Small intestine (tissue), 16 donors: ENCODE measurements at places on chromosomes 4 and X. TPM values are rescaled to one million over a fixed set of nuclear protein-coding genes. Genes with fewer than 3 reads are reported as not detected.

The QRFPR gene
- not detected for polyA plus RNA-seq

The DUSP21 gene
- polyA plus RNA-seq: 0.22 TPM

The RBBP7 gene
- polyA plus RNA-seq: 50.5 TPM

The UGT2B10 gene
- not detected for polyA plus RNA-seq

The CTAG1B gene
- not detected for polyA plus RNA-seq

The MAP7D2 gene
- 4.2 TPM for polyA plus RNA-seq

The L1CAM gene
- not detected for polyA plus RNA-seq

The CLCN4 gene
- under 0.01 TPM for polyA plus RNA-seq

The TBX22 gene
- 0.09 TPM for polyA plus RNA-seq

The CCSER1 gene
- polyA plus RNA-seq: 8.7 TPM

The INTU gene
- 0.27 TPM for polyA plus RNA-seq

- DNase-seq: no peak
These were observed 85.9 kb upstream of the CLCN4 start for GRCh38 chrX:10070714-10071436.

DNA sequence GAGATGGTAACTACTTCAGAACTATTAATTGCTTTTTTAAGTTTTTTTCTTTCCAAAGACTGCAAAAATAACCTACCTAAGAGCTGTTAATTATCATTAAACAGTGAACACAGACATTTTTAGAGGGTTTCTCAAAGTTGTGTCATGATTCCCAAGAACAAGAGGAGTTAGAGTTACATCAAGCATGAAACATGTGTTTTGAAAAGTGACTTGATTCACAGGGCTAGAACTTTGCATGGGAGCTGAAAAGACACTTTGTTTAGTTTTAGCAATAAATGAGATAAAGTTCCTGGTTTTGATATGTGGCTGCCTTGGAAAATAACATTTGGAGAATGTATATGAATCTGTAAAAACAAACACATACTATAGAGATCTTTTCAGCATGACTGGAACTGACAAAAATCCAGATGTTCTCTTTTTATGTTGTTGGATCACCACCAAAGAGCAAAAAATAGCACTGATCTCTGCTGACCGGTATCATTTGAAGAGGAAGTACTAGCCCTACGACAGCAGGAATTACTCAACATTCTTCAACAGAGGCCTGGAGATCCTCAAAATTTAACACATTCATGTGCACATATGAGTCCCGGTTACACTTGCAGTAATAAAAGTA, 173.0 kb upstream of the PCDH18 start:
- no peak for DNase-seq

GRCh38 chrX:108353452-108353851, 84.8 kb downstream of the COL4A6 start:
- no peak for DNase-seq

- no peak for DNase-seq
These were observed 12.9 kb downstream of the PPP2R3B start for GRCh38 chrX:373641-374471.

DNA sequence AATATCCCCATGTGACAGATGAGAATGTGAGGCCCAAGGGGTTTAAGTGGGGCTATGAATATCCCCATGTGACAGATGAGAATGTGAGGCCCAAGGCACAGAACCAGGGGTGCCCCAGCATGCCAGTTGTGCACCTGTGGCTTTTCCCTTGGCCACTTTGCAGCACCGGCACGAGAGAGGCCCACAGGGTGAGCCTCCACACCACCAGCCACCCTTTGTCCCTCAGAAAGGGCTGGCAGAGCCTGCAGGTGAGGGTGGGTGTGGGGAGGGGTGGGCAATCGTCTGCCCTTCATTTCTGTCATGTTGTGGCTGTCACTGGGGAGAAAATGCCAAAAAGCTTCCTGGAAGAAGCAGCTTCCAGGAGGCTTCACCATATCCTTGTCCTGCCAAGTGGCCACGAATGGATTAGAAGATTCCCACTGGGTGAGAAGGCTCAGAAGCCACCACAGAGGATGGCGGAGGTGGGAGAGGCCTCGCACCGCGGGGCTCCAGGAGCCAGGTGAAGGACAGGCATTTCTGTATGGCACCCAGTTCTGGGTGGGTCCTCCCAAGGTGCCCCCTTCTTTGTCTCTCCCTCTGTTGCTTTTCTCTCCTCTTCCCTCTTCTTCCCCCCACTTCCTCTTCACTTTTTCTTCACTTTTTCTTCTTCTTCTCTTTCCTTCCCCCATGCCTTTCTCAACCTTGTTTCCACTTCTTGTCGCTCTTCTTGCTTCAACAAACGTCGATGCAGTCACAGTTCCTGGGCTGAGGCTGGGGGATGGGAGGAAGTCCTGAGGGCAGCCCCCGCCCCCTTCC, 469 bp upstream of the GPR78 start:
- DNase-seq: no peak

DNA sequence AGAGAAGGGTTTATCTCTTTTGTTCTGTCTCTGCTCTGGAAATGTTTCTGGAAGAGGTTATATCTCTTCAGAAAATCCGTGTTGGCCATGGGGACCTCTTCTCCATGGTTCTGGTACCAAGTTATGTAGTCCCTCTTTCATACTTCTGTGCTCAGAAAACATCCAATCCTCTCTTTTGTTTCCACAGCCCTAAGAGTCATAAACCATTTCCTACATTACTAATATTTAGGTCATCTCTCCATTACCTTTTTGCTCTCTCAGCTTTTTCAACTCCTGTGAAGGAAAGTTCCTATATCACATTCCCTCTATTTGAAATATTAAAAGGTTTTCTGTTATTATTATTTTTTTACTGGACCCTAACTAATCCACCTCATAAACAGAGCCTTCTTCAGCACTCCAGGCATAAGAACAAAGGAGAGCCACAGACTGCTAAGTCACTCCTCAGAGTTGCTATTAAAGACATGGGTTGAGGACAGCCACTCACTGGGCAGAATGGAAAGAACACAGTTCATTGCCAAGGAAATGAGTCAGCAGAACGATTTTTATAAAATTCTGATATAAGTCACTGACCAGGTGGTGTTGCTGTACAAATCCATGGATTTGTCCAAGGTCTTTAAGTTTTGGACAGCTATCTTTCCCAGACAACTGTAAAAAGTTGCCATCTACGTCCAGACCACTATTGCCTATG, 122.4 kb upstream of the NPY2R start:
- DNase-seq: no peak

- no peak for DNase-seq
These were observed 229.2 kb downstream of the PTTG2 start for GRCh38 chr4:38189445-38189844.

GRCh38 chrX:10608099-10608498, 12.3 kb downstream of the MID1 start:
- DNase-seq: peak; percentile 75

GRCh38 chr4:62806816-62807215, 1602.4 kb downstream of the TECRL start:
- DNase-seq: peak; percentile 2

GRCh38 chr4:153577053-153577452, 107.0 kb upstream of the TLR2 start:
- no peak for DNase-seq

DNA sequence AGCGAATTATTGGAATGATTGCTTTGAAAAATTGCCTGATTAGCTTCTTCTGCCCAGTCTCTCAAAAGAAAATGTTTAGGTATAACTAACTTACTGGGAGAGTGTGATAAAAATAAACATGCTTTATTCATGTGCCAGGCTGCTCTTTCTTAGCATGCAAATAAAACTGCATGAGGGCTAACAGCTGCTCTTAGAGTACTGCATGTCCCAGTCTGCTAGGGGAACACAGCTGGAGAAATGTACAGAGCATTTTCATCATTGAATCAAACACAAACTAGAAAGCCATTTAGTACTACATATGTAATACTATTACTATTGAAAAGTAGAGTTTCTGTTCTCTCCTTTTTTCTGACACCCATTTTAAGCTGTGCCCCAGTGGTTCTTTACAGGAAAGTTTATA, 726.0 kb downstream of the GRID2 start:
- no peak for DNase-seq

DNA sequence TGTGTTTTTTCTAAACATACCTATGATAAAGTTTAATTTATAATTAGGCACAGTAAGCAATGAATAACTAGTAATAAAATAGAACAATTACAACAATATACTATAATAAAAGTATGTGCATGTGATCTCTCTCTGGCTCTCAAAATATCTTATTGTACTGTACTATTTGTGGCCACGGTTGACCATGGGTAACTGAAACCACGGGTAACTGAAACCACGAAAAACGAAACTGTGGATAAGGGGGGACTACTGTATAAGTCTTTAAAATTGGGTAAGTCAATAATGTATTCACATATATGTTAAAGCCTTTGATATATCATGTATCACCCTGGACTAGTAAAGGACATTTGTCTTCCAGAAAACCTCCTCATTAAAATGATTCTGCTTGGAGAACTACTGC, 20.0 kb downstream of the TMEM154 start:
- no peak for DNase-seq

DNA sequence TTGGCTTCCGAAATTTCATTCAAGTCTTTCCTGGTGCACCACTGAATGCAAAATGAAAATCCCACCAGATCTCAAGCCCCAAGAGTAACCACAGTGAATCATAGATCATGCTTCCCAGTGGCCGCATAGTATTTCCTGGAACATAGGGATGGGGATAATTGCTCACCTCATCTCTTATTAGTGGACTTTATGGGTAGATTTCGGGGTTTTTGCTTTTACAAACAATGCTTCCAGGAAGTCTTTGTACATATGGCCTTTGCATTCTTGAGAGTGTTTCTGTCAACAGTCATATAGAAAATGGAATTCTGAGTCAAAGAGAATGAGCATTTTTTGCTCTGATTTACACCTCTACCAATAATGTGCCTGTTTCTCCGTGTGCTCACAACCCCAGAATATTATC, 53.4 kb downstream of the PPEF2 start:
- DNase-seq: no peak

- no peak for DNase-seq
These were observed 363.1 kb upstream of the SLIT2 start for GRCh38 chr4:19888587-19888986.
